Endothelial cell of umbilical vein (primary cell): ENCODE measurements at places on chromosomes 4 and X. TPM values are rescaled to one million over a fixed set of nuclear protein-coding genes. Genes with fewer than 3 reads are reported as not detected.

The XAGE1A gene
- not detected in 2 replicates for total RNA-seq

The FGFR3 gene
- total RNA-seq, result 1.2 TPM in 2 replicates

The STS gene
- 3.6 and 4.9 TPM in 2 replicates for total RNA-seq

The GABRQ gene
- not detected in 2 replicates for total RNA-seq

The FABP2 gene
- total RNA-seq, result not detected in 2 replicates
